Peyer's patch (tissue), 4 donors: ENCODE measurements at places on chromosomes 3 and 15.
A peak's percentile ranks its signal among the peaks of the same experiment; 100 is the strongest.

GRCh38 chr3:43328653-43329052 lies 42.3 kb downstream of the SNRK start:
- DNase-seq, result no peak

GRCh38 chr3:14678015-14678503 lies 3.1 kb downstream of the C3orf20 start:
- DNase-seq, result no peak

DNA sequence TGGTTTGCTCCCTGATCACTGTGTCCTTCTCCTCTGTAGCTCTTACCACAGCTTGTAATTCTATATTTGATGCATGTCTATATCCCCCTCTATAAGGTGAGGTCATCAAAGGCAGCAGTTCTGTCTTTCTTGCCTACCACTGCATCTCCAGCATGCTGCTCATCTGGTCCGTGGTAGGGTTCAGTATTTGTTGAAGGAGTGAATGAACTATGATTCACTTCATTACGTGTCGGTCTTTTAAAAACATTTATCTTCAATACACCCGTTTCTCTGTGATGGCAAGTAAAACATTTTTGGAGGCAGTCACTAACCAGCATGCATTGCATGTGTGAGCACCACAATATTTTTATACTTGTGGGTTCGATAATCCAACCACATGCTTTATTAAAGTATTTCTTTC lies 27.6 kb downstream of the CHST14 start:
- no peak for DNase-seq

DNA sequence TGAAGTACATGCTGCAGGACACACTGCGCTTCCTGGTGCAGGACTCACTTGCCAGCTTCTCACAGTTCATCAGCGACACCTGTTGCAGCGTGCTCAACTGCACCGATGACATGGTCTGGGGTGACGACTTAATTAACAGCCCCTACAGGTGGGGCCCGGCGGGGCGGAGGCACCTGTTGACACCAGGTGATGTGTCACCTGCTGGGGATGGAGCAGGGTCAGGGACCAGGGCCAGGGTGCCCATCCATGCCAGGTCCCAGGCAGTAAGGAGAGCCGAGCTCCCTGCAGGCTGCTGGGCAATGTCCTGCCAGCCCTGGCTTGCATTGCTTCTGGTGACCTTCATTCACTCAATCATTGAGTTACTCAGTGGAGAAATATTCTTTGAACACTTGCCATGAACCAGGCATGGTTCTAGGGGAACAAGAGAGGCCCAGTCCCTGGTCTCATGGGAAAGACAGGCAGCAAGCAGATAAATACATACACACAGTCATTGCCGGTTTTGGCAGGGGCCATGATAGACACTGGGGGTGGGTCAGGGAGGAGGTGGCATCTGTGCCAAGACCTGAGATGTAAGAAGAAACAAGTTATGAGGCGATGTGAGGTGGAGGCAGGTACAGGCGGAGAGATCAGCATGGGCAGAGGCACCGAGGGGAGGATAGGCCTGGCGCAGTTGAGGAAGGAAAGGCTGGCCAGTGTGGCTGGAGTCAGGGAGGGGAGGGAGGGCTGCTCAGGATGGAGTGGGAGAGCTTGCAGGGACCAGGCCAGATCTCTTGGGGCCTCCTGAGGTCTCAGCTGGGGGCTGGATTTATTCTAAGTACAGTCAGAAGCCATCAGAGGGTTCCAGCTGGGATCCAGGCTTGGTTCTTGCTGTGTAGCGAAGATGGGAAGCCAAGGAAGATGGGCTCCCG lies 30.8 kb downstream of the DNAH1 start:
- no peak for DNase-seq

DNA sequence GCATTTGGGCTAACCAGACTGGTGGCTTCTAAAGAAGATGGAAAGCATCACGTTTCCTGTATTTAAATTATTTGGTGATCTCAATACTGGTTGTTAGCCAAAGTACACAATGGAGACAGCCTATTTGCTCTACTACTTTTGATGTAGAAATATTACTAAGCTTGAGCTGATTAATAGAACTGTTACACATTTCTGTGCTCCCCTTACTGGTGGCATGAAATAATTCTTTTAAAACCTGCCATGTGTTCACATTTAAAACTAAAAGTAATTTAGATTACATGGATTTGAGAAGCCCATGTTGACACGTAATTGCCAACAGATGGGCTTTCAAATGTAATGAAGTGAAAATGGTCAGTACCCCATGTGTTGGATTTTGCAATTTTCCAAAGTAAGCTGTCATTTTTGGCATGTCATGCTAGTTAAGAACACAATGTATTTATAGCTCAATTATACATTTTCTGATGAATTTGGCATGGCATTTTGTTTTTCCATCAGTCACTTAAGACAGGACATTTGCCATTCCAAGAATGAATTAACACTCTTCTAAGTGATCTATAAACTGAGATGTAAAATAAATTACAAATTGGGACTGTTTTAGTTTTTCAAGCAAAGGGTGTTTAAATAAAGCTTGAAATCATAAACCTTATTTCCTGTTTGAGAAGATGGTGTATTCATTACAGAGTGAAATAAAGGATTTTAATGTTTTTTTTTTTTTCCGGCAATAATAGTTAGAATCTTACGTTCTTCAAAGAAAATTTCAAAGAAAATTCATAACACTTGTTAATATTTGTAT lies 10.8 kb upstream of the RARRES1 start:
- no peak for DNase-seq

GRCh38 chr15:79035111-79035601 lies 55.4 kb downstream of the RASGRF1 start:
- DNase-seq, result no peak

DNA sequence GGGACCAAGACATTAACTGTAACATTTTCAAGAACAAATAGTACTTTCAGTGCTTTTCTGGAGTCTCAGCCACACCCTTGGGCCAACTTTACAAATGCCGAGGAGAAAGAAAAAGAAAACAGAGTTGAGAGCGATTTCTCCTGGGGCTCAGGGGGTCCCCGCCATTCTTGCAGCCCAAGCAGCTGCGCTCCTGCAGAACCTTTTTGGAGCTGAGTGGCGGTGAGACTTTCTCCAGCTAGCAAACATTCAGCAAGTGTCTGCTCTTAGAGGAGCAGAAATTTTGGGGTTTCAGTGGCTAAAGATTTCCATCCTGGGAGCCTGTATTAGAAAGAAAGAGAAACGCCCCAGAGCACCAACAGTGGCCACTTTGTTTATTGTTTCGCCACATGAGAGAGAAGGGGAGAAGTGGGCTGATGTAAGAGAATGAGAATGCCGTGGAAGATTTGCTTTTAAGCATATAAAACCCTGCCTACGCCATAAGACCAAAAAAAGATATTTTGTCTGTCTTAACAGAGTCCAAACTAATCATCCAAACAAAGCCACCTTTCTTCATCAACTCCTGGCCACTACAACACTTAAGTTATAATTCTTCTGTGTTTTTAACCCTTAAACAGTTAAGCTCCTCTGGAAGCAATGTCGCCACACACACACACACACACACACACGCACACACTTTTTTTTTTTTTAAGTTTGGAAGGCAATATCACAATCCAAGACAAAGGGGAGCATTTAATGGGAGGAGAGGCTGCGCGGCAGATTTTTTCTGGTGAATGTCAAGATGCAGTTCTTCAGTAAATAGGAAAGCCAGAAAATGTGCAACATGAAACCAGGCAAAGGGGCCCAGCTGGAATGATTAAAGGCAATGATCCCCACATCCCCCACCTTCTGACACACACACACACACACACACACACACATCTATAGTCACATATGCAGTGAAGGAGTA lies 19.2 kb downstream of the EID1 start:
- no peak for DNase-seq

DNA sequence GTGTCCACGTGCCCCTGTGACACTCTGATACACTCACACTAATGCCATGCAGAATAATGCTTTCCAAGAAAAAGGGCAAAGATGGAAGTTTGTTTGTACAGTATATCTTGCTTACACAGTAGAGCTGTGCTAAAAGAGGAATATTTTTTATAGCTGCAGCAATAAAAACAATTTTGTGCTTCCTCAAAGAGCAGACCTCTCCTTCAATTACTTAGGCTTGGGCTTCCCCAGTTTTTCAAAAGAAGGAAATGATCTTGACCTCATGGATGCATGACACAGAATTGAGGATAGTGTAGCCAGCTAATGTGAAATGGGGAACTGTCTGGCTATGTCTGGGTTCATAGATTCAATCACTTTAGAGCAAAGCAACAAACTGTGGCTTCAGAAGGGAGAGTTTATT lies 137.4 kb downstream of the STT3B start:
- no peak for DNase-seq

DNA sequence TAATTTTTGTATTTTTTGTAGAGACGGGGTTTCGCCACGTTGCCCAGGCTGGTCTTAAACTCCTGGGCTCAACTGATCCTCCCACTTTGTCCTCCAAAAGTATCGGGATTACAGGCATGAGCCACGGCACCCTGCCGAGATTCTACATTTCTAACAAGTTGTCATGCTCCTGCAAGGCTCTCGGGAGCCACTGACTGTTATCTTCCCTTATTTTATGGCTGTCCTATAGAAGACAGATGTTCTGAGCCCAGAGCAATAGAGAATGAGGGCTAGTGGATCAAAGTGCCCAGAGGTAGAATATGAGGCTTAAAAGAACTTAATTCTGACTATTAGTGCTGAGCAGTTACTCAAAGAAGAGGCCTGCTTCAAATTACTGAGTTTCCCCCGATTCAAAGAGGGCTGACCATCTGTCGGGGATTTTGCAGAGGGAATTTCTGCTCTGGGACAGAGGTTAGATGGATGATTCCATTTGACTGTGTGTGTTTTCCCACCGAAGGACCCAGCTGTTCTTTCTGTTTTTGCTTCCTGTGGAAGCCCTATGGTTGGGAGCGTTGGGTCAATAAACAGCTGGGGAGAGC lies 39.5 kb downstream of the ITPR1 start:
- no peak for DNase-seq

DNA sequence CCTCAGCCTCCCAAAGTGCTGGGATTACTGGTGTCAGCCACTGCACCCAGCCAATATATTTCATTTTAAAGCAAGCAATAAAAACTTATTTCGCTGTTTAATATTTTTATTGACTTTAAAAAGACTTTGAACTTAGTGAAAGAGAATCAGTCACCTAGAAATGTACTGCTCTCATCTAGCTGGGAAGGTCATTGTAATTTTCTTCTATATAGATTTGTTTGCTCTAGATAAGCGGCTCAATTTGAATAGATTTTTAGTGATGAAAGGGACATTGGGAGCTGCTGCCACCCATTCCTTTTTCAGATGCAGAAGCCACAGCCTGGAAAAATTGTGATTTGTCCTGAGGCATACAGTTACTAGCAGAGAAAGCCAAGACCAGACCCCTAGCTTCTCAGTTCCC lies 40.1 kb downstream of the CAPN7 start:
- no peak for DNase-seq

GRCh38 chr3:39180183-39180545 lies 12.2 kb downstream of the XIRP1 start:
- DNase-seq, result peak; percentile 45

DNA sequence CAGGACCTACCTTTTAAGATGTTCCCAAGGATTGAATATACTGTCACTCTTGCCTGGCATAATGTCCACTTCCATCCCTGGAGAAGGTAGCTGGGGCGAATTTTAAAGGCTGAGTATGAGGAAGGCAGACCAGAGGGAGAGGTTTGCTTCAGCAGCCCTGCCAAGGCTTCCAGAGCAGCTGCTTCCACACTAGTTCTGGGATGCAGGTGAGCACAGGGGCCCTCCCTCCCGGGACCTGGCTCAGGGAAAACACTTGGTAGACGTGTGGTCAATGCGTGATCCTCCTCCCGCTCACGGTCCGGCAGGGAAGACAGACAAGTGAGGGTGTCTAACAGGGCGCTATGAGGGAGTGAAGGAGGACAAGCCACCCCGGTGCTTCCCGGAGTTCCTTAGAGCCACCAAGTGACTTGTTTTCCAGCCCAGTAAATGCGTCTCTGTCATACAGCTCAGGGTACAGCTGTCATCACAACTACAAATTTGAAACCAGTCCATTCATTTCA lies 327.6 kb downstream of the ARRDC4 start:
- no peak for DNase-seq

DNA sequence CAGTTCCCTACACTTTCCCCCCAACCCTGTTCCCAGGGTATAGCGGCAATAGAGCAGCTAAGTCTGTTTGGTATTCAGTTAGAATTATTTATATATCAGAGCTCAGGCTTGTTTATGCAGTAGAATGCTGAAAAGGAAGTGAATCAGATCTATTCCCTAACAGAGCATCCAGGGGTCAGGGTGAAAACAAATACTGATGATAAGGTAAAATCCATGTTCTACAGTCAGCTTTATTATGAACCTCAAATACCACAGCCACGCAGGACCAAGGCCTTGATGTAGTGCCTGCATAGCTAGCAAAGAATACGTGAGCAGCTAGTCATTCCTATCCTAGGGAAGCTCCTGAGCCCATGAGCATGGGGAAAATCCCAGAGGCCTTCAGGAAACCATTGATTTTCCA lies 229.7 kb upstream of the ICE2 start:
- DNase-seq, result no peak

DNA sequence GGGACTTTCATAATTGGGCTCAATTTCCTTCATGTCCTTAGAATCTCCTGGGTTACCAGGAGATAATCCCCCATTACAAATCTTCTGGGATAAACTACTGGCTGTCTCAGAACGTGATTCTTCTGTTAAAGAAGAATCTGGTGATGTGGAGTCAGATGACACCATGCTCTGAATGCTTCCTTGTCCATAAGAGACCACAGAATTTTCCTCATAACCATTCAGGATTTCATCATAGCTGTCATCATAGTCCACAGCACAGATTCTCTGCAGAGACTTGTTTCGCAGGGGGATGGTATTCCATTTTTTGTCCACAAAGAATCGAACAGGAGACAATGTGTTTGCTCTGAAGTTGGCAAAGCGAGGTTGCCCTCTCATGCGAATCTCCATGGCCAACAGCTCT lies 109.8 kb upstream of the TSPAN3 start:
- DNase-seq, result no peak

GRCh38 chr3:37862219-37862902 lies 681 bp downstream of the CTDSPL start:
- peak; percentile 71 for DNase-seq

DNA sequence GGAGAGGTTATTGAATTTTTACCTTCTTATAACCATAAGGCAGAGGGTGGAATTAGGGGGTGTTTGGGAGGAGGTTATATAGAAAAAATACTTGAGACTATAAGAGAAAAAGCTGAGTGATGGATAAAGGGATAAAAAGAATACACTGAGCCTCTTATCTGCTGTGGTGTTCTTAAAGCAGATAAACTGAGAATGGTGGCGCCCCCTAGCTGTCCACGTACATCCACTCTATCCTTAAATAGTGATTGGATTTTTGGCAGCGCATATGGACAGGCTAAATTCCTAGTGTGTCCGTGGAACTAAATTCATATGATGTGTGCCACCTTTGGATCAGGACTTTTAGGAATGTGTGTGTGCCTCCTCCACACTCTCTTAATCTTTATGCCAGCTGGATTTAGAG lies 121.1 kb downstream of the OXSM start:
- no peak for DNase-seq

GRCh38 chr3:191148131-191148530 lies 50.9 kb upstream of the OSTN start:
- no peak for DNase-seq

- DNase-seq, result no peak
Measured at GRCh38 chr3:51384055-51384725, 901 bp upstream of the MANF start.
